ENCODE measurements at places on chromosomes 6 and 20.

- DNase-seq = no peak
Observed at GRCh38 chr20:3068986-3069900, 2.2 kb upstream of the OXT start.

- no peak for DNase-seq
Observed at GRCh38 chr6:89360415-89360999, 8.0 kb upstream of the UBE2J1 start.

- DNase-seq = no peak
Observed at GRCh38 chr20:63128367-63128766, 87.6 kb downstream of the YTHDF1 start.

DNA sequence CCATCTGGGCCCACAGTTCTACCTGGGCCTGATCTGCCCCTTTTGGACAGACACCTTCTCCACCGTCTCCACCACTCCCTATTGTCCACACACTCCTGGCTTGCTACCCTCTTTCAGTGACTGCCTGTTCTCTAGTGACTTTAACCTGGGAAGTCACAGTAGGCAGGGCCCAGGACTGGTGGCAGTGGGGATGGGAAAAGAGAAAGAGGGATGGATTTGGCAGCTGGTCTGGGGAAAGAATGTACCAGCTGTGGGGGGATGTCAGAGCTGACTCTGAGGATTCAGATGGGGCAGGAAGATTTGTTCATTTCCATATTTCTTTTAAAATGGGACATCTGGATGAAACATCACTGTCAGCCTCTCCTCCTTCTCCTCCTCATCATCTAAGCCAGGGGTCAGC is 85.5 kb downstream of the SULF2 start:
- DNase-seq = no peak

GRCh38 chr20:50387996-50388332 is 122.2 kb upstream of the PTPN1 start:
- no peak for DNase-seq

- no peak for DNase-seq
Observed at GRCh38 chr6:149366267-149366921, 33.7 kb upstream of the SUMO4 start.

DNA sequence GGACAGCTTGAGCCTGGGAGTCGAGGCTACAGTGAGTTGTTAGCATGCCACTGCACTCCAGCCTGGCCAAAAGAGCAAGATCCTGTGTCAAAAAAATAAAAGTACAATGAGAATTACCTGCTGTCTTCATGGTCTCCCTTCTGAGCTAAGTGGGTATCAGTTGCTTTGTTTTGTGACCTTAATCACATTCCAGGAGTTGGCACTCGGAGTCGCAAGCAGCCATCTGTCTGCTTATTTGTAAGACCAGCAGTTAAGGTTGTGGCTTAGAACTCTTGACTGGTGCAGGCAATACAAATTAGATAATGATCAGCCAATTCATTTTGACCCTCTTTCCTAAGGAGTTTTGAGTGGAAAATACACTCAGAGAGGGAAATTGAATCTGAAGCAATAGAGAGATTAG is 114.0 kb downstream of the MYO6 start:
- DNase-seq = no peak

DNA sequence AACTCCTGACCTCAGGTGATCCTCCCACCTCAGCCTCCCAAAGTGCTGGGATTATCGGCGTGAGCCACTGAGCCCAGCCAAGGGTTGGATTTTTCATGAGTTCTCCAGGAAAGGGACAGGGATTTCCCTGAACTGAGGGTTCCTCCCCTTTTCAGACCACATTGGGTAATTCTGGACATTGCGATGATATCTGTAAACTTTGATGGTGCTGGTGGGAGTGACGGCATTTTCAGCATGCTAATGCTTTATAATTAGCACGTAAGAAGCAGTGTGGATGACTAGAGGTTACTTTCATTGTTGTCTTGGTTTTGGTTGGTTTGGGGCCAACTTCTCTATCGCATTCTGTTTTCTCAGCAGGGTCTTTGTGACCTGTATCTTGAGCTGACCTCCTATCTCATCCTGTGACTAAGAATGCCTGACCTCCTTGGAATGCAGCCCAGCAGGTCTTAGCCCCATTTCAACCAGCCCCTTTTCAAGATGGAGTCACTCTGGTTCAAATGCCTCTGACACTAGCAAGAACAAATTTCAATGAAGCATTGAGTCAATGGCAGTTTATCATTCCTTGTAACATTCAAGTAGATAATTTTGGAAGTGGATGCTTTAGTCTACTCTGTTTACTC is 156.5 kb downstream of the TTLL2 start:
- DNase-seq = no peak

DNA sequence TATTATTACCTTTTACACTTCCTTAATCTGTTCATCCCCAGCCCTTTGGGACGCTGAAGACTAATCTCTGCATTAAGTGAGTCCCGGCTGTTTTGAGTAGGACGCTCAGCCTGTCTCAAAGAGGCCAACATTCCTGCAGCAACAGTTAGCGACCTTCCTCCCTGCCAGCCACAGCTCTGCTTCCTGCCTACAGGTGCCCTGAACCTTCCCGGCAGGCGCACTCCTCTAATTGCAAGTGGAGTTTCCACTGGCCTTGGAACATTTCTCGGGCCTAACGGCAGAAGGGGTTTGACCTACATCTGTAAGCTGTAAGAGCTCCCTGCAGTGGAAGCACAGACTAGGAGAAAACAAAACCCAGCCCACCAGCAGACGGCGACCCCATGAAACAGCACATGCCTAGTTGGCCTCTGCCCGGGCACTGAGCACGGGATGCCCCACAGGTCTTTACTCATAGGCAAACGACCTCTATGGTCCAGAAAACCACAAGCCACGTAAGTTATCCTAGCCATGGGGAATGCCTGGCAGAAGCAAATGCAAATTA is 137.9 kb downstream of the DTNBP1 start:
- no peak for DNase-seq

DNA sequence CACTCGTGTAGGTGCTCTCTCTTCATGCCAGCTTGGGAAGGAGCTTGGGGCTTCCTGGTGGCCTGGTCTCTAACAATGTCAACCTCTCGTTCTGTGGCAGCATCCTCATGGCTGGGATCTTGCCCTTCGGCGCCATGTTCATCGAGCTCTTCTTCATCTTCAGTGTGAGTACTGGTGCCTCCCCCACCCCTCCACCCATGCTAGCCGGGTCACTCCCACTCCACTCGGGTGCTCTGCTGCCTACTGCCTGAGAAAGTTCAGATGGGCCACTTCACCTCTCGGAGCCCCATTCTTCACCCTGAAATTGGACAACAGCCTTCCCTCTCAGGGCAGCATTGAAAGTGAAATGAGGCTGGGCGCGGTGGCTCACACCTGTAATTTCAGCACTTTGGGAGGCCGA is 48.8 kb downstream of the TM9SF4 start:
- DNase-seq = no peak

GRCh38 chr20:43913291-43914025 is 1.2 kb upstream of the TOX2 start:
- no peak for DNase-seq

- DNase-seq = no peak
Observed at GRCh38 chr6:117733341-117733740, 58.1 kb downstream of the NUS1 start.

GRCh38 chr6:117740605-117741004 is 65.3 kb downstream of the NUS1 start:
- DNase-seq = no peak

- DNase-seq = no peak
Observed at GRCh38 chr6:87483929-87484328, 11.2 kb downstream of the SLC35A1 start.

GRCh38 chr6:161549977-161550655 is 276.3 kb upstream of the AGPAT4 start:
- no peak for DNase-seq

- no peak for DNase-seq
Observed at GRCh38 chr20:32581839-32582658, 3.1 kb downstream of the NOL4L start.

- DNase-seq = no peak
Observed at GRCh38 chr6:45433533-45434380, 56.0 kb upstream of the SUPT3H start.

DNA sequence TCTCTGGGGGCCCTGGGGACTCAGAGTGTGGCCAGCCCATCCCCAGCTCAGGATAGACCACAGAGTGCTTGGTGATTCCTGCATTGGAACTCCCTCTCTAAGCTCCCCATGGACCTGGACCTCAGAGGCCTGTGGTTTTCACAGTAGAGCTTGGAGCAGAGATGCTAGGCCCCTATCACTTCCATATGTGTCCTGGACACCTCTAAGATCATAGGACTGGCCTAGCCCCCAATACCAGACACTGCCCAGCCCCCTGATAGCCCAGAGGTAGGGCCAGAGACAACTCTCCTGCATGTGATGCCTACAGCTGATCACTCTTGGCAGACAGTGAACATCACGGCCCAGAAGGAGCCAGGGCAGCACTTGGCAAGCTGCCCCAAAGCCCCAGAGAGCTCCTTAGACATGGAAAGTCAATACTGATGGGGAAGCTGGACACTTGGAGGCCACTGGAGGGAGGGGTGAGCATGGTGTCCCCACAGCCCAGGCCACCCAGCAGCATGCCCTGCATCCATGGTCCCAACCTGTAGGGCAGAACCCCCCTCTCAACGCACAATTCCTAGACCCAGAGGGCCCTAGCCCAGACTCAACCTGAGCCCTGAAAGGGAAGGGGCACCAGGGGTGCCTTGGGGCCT is 27.1 kb downstream of the UBD start:
- DNase-seq = no peak

GRCh38 chr6:87099472-87099871 is 4.6 kb upstream of the CGA start:
- DNase-seq = no peak

GRCh38 chr20:37347347-37347823 is 1.4 kb downstream of the SRC start:
- DNase-seq = no peak

GRCh38 chr6:160041608-160042007 is 72.7 kb downstream of the IGF2R start:
- DNase-seq = no peak

- no peak for DNase-seq
Observed at GRCh38 chr6:31042806-31043205, 32.5 kb downstream of the MUC22 start.

- no peak for DNase-seq
Observed at GRCh38 chr6:113734982-113735381, 122.2 kb upstream of the MARCKS start.
